ENCODE measurements at places on chromosomes 16 and 17. TPM values are rescaled to one million over a fixed set of nuclear protein-coding genes. Genes with fewer than 3 reads are reported as not detected.

DNA sequence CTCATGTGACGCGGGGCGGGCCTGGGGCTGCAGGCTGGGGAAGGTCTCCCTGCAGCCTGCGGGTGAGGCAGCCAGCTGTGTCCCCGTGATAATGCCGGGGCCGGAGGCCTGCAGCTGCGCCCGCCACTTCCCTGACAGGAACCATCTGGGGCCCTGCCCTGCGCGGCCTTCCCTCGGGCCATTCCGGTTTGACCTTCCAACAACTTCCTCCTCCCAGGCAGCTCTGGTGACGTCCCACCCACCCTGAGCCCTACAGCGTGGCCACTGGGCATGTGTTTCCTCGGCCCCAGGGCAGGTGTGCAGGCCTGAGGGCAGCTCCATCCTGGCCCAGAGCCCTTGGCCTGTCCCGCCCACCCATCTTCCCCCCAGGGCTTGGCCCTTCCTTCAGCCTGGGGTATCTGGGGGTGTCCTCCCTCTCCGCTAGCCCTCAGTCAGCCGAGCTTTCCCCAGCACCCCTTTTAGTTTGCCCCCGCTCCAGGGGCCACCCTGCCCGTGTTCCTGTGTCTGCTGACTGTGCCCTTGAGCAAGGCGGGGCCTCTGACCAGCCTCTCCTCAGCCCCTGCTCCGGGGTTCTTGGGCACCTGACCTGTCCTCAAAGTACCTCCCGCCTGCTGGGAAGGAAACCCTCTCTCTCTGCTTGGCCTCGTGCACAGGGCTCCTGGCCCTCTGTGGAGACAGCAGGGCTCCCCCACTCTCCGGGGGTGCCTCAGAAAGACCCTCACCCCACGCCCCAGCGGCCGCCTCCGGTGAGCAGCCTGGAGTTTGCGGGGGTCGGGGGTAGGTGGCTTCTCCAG, at the start of gene CBFA2T3:
Gene CBFA2T3, minus strand, starts transcription at position 190 of the 794 bp plus-strand sequence. CDS start 400 bp downstream, outside the sequence.
- DNase-seq, result peak; percentile 91

GRCh38 chr17:50217591-50217990, 16.2 kb upstream of the COL1A1 start:
- DNase-seq, result no peak

- peak; percentile 78 for DNase-seq
These were observed 44.7 kb downstream of the CYTH1 start for GRCh38 chr17:78737332-78737731.

DNA sequence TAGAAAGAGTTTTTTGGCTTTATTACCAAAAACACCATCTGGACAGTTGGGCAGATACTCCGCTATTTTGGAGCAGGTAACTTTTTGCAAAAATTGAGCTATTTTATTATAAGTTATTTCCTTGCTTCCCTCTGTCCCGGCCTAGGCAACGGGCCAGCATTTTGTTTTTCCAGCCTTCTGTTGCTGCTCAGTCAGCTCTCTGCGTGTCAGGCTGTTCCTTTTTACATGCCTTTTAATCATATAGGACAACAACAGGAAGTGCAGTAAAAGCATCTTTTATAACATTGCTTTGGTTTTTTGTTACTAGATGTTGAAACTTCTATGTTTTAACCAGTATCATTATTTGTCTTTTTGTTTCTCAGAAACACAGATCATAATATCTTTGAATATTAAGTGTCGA, 30.4 kb downstream of the PPM1D start:
- peak; percentile 81 for DNase-seq

GRCh38 chr16:23148513-23149266, 562 bp downstream of the USP31 start:
- DNase-seq, result peak; percentile 78

GRCh38 chr17:78130437-78131101, at the start of gene TMC8:
TMC8 (plus strand) TSS chr17:78130771; CDS start chr17:78131589, 818 bp downstream.
- DNase-seq, result peak; percentile 20

DNA sequence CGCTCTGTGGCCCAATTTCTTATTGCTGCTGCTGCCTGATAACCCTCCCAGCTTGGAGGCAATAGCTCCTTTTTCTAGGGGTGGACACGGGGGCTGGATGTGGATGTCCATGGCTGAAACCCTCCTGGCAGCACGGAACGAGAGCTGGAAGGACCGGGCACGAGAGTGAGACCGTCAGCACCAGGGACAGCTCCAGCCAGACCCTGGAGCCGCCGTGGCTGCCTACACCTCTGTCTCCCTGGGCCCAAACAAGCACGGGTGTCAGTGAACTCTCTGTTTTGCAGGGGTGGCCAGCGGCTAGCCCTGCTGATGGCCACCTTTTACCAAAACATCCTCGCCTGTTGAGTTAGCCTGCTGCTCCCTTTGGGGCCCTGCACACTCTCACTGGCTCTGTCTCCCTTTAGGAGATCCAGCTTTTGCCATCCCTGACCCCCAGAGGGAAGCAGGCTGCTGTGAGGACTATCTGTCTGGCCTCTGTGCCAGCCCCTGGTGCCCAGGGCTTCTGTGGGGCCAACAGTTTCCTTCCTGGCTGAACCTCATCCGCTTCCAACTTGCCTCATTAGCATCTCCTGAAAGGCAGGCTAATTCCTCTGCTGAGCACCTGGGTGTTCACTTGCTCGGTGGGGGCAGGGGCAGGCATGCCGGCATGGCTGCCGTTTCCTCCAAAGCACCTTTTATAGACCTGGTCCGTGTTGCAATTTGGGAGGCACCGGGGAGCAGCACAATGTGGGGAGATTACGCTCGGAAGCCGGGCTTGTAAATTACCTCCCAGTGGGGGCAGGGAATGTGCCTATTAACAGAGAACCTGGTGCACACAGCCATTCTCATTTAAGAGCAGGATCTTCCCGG, 118.1 kb downstream of the ENGASE start:
- peak; percentile 58 for DNase-seq

GRCh38 chr17:49708515-49709183, 885 bp upstream of the SLC35B1 start:
- peak; percentile 67 for DNase-seq

The BAIAP3 gene
- 1.4 TPM for total RNA-seq

DNA sequence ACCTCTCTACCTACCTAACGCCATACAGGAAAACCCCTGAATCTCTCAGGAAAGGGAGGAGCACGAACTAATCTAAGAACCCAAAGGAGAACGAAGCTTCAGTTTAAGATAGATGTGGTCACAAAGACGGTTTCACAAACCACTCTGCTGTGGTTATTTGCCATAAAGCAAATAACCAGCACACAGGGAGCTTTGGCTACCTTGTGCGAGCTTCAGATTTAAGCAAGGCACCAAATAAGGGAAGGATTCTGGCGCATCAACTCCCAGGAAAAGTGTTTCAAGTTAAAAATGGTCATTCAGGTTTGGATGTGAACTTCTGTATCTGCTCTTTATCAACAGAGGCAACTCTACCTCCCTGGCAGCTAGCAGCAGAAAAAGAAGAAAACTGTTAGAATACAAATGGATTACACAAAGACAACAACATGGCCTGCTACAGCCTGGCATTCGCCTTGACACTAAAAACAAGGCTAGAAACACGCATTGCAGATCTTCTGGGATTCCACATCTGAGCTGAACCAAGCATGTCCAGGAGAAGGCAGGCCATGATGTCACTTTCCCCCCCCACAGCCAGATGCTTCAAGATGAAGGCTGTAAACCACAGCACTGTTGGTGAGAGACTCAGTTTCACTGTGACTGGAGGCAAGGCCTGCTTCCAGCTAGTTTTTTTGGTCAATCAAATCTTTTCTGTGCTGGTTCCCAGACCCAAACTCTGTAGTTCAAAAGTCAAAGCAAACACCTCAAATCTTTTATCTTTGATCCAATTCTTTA, 43.6 kb downstream of the SMG6 start:
- DNase-seq, result no peak

The CDT1 gene
- 5.8 TPM for total RNA-seq

The PRAC1 gene
- total RNA-seq, result not detected

- peak; percentile 76 for DNase-seq
These were observed 4.5 kb upstream of the HSD17B1 start for GRCh38 chr17:42548070-42548837.

The SKAP1 gene
- total RNA-seq, result 0.17 TPM

The KRT33B gene
- total RNA-seq, result not detected

The GNPTG gene
- total RNA-seq, result 40.3 TPM

The KRTAP16-1 gene
- total RNA-seq, result 0.05 TPM

- peak; percentile 42 for DNase-seq
These were observed 72.4 kb downstream of the PGS1 start for GRCh38 chr17:78450696-78451345.

The TMIGD1 gene
- not detected for total RNA-seq

- DNase-seq, result no peak
These were observed 17.4 kb downstream of the RNF43 start for GRCh38 chr17:58399974-58400373.

DNA sequence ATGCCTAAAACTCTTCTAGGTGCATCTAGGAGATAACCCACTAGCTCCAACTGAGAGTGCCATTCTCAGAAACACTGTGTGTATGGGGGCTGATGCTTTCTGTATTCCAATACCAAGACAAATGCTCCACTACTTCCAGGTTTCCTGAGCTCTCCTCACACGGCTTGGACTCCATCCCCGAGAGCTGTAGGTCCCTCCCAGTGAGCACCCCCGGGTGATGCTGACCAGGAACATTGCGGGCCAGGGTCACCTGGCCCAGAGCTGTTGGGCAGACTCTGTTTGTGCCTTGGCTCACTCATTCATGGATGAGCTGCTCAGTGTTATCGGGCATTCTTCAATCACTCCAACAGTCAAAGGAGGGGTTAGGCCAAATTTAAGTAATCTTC, 7.0 kb downstream of the CUEDC1 start:
- no peak for DNase-seq

GRCh38 chr16:11310997-11311561, 29.9 kb upstream of the PRM1 start:
- peak; percentile 37 for DNase-seq

The OTOP3 gene
- total RNA-seq, result not detected

The ASGR2 gene
- not detected for total RNA-seq

DNA sequence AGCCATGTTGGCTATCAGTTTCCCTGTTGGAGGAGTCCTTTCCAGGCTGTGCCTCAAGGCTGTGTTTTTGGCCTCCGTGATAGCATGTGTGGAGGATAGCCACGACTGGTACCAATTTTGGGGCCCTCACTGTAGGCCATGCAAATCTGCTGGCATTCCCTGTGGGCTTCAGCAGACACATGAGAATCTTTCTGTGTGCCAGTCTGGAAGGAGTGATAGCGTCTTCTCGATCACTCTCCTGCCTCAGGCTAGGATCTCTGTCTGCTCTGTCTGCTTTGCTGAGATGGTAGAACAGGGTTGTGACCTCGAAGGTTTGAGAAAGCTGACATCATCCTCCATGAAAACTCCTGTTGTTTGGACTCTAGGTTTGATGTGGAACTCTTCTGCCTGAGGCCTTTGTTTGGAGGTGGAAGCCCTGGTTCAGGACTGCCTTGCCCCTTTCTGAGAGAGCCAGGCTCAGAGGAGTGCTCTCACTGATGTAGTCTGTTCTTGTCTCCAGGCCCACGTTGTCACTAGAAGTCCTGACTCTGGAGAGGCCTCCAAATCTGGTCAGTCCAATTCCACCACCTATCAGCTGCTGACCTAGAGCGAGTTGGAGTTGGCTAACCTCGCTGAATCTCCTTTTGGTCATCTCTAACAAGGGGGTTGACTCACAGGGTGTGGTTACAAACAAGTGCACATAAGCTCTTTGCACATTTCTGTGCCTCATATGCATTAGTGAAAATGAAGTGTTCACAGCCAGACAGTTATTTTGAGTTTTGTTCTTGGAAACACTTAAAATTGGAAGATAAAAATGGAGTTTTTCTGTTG, 12.1 kb upstream of the EDC4 start:
- DNase-seq, result no peak

The SLC38A7 gene
- 39.6 TPM for total RNA-seq

DNA sequence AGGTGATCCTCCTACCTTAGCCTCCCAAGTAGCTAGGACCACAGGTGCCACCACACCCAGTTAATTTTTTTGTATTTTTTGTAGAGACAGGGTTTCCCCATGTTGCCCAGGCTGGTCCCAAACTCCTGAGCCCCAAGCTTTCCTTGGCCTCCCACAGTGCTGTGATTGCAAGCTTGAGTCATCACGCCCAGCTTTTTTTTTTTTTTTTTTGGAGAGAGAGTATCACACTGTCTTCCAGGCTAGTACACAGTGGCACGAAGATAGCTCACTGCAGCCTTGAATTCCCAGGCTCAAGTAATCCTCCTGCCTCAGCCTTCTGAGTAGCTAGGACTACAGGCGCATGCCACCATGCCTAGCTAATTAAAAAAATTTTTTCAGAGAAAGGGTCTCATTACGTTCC, 27.2 kb downstream of the HEATR9 start:
- no peak for DNase-seq

DNA sequence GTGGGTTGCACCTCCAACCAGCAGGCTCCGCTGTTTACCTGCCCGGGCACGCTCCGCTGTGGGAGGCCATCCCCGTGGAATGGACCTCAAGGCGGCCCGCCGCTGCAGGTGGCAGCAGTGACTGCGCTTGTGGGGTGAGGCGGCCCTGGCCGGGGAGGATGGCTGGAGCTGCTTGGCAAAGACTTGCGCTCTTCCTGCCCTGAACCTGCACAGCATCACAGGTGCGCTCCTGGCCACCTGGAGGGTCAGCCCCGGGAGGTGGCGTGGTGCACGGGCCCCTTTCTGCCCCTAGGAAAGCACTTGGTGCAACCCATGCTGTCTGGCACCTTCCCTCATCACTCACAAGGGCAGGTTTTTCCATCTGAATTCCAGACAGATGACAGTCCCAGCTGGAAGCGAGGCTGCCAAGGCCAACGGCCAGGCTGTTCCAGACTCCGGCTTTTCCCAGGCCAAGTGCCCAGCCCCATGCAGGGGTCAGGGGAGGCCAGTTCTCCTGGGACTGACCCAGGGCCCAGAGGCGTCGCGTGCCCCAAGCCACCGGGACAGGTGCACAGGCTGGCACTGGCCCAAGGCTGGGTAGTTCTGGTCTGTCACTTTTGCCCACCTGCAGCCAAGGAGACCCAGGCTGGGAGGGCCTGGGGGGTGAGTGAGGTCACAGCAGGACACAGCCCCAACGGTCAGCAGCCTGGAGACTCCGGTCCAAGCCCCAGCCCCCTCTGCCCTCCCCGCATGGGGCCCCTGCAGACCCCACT, 13.3 kb downstream of the UTS2R start:
- no peak for DNase-seq

DNA sequence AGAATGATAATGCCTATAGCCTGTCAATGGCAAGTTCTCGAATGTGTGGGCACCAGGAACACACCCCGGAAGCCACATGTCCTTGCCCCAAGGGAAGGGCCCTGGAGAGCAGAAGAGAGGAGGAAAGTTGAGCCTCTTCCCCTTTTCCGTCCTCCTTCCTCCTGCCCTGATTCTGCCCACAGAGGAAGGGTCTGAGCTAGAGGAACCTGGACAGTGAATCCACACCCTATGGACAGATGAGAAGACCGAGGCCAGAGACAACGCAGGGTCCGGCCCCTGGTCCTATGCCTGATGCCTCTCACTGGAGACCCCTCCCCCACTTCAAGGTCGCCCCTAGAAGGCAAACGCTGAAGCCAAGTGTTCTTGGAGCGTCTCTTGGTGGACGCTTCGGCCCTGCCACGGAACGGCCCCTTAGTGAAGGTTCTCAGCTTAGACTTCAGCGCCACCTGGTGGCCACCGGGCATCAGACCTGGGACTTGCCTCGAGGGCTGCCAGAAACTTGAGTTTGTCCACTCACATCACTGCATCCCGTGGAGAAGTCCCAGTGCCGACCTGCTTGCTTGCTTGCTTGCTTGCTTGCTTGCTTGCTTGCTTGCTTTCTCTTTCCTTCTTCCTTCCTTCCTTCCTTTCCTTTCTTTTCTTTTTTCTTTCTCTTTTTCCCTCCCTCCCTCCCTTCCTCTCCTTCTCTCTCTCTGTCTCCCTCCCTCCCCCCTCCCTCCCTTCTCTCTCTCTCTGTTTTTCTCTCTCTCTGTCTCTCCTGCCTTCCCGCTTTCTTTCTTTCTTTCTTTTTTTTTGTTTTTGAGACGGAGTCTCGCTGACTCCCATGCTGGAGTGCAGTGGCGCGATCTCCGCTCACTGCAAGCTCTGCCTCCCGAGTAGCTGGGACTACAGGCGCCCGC, 20.6 kb upstream of the SPNS3 start:
- peak; percentile 95 for DNase-seq

- DNase-seq, result no peak
These were observed 173.7 kb upstream of the HS3ST3A1 start for GRCh38 chr17:13775450-13775849.

Data from dermis blood vessel endothelial cell (primary cell).